ENCODE measurements at places on chromosomes 5 and 9.

DNA sequence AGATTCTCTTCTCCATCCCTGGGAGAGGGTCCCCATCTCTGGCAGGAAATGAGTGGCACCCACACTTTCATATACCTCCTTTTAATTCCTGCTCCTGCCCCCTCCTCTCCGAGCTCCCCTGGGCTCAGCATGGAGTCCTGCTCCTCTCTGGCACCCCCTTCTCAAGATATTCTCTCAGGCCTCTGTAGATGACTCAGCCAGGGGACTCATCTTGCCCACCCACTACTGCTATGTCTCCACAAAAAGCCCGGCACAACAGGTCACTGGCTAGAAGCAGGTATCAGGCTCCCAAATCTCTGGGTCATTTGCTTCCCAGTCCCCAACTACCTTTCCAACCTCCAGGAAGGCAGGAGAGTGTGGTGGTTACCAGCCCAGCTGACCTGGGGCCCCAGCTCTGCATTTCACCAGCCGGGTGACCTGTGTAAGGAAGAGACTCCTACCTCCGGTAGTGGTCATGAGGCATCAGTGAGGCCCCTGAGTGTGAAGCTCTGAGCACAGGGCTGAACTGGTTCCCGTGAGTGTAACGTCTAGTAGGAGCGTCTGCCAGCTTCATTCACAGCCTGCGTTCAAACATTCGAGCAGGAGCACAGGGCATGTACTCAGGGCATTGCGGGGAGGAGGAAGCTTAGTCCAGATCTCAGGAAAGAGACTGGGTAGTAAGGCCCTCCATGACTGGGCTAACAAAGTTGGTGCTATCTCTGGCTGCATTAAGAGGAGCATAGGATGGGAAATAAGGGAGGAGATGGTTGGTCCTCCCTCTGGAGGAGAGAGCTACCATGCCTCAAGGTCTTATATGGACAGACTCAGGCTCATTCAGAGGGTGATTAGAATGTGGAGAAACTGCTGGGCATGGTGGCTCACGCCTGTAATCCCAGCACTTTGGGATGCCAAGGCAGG, 63.7 kb downstream of the LMX1B start:
- DNase-seq: no peak

DNA sequence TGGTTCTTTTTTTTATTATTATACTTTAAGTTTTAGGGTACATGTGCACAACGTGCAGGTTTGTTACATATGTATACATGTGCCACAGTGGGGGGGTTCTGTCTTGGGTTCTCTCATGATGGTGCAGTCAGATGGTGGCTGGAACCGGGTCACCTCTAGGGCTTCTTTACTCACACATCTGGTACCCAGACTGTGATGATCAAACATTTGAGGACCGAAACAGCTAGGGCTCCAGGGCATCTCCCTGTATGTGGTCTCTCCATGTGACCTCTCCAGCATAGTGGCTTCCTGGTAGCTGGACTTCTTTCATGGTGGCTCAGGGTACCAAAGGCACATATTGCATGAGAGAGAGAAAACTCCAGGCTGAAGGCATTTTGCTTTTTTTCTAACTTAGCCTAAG, 9.8 kb upstream of the CRHBP start:
- DNase-seq: no peak

DNA sequence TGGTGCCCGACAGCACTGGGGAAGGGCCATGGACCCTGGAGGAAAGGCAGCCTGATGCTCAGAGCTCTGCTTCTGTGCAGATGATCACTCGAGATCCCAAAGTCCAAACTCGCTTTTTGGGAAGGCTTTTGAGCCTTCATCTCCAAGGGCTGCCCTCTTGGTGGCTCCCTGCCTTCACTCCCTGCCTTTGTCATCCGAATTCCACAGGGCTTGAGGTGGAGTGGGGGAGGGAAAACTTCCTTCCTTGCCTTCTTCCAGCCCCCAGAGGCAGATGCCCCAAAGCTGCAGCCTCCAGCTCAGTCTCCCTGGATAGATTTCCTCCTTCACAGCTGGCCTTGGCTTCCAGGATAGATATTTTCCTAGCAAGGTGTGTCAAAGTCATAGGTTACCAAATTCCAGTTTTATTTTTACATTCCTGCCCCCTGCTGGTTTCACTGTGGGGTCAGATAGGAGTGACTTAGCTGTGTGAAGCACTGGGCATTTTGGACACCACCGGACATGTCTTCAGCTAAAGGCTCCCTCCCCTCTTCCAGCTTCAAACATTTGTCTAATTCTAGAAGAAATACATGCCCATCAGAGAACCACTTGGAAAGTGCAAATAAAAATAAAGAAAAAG, 268.2 kb downstream of the HSPA4 start:
- DNase-seq: no peak

GRCh38 chr5:28810751-28811136, 1772.4 kb upstream of the CDH9 start:
- peak; percentile 2 for DNase-seq

DNA sequence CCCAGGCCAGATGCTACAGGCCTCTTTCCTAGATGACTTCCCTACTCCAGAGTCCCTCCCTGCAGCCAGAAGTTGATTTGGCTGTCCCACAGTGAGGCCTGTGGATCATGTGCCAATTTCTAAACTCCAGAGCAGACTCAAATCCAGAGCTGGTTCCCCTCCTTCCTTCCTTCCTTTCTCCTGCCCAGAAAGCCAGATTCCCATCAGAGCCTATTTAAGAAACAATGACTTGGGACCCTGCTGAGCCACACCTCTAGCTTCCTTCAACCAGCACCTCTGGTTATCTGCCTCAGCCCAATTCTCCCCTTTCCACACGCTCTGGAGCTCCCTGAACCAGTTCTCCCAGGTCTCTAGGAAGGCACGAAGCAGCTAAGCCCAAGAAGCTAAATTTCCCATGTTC, 7.2 kb downstream of the FAM219A start:
- DNase-seq: no peak
